ENCODE measurements at places on chromosomes 6 and 20. TPM values are rescaled to one million over a fixed set of nuclear protein-coding genes. Genes with fewer than 3 reads are reported as not detected.

GRCh38 chr6:89680150-89680549 is 41.6 kb upstream of the LYRM2 start:
- no peak for DNase-seq

DNA sequence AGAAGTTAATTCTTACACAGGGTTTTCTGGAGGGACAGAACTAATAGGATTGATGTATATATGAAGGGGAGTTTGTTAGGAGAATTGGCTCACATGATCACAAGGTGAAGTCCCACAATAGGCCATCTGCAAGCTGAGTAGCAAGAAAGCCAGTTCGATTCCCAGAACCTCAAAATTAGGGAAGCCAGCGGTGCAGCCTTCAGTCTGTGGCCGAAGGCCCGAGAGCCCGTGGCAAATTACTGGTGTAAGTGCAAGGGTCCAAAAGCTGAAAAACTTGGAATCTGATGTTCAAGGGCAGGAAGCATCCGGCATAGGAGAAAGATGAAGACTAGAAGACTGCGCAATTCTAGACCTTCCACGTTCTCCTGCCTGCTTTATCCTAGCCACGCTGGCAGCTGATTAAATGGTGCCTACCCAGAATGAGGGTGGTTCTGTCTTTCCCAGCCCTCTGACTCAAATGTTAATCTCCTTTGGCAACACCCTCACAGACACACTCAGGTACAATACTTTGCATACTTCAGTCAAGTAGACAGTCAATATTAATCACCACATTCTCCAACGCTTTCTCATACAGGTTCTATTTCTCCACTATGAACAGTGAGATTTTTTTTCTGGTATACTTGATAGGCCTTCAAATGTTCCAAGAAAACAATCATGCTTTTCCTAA is 357.0 kb downstream of the LAMA2 start:
- no peak for DNase-seq

- DNase-seq = no peak
These were observed 3.4 kb upstream of the KCNG1 start for GRCh38 chr20:51026269-51026668.

GRCh38 chr6:22078288-22078687 is 218.5 kb downstream of the PRL start:
- DNase-seq = no peak

DNA sequence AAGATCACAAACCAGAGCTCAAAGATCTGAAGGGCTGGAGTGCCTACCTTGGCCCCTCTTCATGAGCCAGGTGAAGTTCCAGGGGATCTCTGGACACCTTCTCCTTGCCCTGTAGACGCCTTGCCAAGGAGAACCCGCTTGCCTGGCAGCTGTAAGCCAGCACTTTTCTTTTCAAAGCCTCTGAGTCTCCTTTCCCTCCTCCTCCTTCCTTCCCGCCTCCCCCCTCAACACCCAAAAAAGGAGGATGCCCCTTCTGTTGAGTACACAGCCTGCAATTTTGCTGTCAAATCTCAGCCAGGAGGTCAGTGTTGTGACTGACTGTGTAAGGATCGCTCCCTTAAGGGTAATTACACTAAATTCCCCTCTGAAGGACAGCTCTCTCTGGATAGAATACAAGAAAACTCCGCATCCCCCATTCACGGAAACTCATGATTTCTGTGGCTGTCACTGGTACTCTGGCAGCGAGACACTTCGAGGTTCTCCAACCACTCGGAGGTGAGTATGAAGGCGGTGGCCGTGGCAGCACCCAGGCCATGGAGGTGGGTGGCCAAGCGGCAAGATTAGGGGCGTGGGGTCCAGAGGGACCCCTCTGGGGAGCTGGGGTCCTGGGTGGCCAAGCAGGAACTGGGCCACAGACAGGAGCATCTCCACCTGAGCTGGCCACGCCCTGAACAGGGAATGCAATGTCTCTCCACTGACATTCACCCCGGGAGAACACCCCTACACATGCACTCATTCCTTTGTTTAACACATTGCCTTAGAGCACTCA is 23.2 kb upstream of the FOXP4 start:
- DNase-seq = no peak

DNA sequence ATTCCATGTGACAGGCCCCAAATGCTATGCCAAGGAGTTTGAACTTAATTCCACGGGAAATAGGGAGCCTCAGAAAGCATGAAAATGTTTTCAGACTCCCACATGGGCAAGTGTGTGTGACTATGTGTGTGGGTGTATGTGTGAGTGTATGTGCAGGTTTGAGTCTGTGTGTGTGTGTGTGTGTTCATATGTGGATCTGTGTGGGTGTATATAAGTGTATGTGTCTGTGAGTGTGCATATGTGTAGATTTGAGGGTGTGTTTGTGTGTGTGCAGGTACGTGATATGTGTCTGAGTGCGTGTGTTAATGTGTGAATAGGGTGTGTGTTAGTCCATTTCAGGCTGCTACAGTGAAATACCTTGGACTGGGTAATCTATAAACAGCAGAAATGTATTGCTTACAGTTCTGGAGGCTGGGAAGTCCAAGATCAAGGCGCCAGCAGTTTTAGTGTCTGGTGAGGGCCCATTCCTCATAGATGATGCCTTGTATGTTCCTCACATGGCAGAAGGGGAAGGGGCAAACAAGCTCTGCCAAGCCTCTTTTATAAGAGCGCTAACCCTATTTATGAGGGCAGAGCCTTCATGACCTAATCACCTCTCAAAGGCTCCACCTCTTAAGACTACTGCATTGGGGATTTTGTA is 181.1 kb upstream of the TAB2 start:
- no peak for DNase-seq

The ANKRD6 gene
- total RNA-seq = 10.7 TPM

The DSN1 gene
- 66.7 TPM for total RNA-seq

Measured in A172 (cell line).